Activated T-cell treated with anti-CD3 and anti-CD28 coated beads, Interleukin-2, amount 50 U/mL, for 48 hours (primary cell): ENCODE measurements at places on chromosomes 6 and 20.

DNA sequence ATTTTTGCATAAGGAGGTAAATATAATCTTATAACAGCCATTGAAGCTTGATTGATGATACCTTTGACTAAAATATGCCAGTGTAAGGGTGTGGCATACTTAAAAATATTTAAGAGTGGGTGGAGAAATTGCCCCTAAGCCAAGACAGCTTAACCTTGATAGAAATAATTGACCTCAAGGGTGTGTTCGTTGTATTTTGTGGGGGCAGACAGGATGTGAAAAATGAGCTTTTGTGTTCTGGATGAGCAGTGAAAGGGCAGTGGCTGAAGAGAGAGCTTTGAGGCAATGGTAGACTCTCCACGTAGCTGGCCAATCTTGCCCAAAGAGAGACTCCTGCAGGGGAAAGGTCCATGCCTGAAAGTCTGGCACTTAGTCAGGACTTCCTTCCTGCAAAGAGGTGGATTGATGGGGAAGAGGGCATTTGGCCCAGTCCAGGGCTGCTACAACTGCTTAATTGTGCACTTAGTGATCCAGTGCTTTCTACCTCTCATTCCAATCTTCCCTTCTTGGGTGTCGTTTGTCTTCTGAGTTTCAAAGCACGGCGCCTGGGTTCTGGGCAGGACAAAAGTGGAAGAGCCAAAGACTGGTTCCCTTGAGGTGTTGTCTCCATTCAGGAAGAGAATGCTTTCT, 15.6 kb upstream of the CD109 start:
- DNase-seq = no peak

- DNase-seq = no peak
Observed at GRCh38 chr6:133608620-133609019, 280.3 kb upstream of the TCF21 start.

DNA sequence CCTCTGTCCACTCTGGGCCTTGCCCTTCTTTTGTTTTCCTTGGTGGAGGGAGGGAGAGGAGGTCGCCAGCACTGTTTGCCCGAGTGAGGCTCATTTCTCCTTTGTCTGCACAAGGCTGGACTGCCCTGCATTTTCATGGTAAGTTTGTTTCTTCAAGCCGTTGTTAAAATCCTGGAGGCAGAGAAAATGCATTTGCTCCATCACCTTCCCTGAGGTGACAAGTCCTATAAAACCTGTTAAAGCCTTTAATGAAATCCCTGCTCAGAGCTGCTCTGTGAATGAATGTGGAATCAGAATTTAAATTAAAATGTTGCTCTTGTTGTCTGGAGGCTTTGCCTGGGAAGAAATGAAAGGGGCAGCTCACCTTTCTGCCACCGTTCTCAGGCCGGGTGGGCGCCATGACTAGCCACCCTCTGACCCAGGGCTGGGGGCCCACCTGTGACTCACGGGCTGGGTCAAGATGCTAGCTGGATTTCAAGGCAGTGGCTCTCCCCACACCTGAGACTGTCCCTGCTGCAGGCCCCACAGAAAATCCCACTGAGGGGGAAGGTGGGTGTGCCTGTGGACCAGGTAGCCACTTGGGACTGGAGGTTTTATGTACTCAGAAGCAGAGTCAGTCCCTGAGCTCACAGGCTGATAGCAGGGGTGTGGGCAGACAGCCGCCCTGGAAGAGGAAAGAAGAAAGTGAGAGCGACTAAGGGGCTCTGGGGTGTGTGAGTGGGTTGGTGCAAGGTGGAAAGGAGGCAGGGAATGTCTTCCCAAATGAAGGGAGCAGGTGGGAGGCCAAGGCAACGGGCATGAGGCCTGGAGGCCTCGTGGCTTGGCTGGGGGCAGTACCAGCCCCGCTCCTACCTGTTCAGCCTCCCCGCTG, 24.0 kb upstream of the MYT1 start:
- no peak for DNase-seq

- no peak for DNase-seq
Observed at GRCh38 chr20:53916173-53916512, 154.3 kb downstream of the BCAS1 start.

DNA sequence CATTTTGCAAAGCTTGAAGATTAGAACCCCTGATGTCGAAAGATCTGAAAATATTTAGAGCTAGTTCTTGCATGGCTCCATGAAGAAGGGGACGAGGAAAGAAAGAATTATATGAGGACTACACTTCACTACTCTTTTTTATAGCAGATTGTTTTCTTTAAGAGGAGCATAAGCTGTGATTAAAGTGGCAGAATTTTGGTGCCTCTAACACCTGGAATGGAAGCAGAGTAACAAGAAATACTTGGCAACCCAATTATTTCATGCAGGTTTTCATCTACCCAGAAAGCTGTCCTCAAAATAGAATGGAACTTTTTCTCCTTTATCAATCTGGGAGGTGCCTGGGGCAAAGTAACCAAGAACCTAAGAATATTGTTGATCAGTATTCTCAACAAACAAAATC, 4.0 kb downstream of the METTL24 start:
- no peak for DNase-seq

GRCh38 chr20:55586610-55587009, 418.7 kb downstream of the CBLN4 start:
- DNase-seq = no peak

- DNase-seq = no peak
Observed at GRCh38 chr6:1103945-1104623, 207.8 kb upstream of the FOXQ1 start.

GRCh38 chr20:48697845-48698491, 129.8 kb downstream of the PREX1 start:
- no peak for DNase-seq

DNA sequence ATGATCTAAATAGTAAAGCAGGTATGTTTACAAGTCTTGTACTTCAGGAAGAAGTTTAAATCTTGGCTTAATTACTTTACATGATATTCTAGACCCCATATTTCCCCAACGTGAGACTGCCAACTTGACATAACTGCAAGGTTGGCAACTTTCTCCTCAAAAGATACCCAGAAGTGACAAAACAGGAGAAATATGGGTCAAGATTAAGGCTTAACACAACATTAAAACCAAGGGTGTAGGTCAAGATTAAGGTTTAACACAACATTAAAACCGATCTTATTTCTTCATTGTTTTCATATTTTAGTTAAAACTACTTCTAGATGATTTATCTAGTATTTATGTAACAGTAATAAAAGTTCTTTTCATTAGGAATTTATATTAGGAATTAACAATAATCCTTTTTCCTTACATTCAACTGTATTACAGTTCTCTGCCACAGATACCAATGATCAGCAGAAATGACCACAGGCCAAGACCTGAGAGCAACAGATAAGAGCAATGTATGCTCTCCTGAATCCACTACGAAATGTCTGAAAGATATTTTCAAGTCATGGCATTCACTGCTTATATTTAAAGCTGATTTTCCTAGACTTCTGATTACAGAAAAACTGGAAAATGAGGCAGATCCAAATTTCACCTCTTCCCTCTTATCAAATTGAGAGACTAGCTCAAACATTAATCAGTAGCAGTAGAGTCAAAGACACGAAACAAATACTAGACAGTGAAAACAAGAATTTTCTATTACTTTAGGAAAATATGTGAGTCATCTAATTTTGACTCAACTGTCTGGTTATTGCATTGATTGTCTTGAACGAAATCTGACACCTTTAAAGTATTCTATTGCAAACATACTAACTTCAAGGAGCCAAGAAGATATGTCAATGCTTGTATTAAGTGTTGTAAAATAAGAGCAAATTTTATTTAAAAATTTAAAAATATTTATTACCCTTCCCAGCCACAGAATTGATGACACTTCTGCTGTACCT, 72.3 kb downstream of the RNGTT start:
- no peak for DNase-seq

- no peak for DNase-seq
Observed at GRCh38 chr20:10236540-10237533, 18.2 kb downstream of the SNAP25 start.

DNA sequence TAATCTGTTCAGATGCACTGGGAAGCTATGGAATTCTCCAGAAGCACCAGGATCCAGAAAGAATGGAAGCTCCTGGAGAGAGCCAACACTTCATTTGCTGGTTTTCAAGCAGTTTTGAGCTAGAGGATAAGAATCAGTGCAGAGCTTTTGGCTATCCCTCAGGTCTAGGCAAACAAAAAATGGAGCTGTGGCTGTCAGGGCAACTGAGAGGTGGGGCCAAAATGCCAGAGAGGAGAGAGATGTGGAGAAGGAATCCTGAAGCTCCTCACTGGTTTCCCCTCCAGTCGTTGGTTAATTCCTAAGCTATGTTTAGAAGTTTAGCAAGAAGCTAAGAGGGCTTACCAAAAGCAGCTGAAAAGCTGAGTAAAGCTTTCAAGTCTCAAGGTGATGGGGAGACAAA, 294.2 kb upstream of the JARID2 start:
- DNase-seq = no peak

DNA sequence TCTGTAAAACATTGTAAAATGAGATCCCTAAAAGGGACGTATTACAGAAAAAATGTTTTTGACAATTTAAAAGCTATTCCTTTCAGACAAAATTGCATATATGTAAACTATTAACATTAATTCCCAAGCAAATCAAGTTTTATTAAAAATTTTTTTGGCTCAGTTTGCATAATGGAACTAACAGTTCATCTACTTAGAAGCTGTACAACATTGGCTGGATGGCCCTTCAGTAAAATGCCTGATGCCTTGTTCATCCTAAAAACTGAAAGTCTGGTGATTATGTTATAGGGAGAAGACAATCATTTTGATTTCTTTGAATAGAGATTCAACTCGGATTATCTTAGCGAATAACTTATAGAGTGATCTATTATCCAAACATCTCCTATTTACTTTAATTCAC, 52.8 kb downstream of the ADGRG6 start:
- DNase-seq = no peak

GRCh38 chr6:133983099-133983939, 30.3 kb downstream of the TBPL1 start:
- peak; percentile 60 for DNase-seq

- no peak for DNase-seq
Observed at GRCh38 chr6:39231521-39232243, 2.4 kb upstream of the KCNK5 start.

DNA sequence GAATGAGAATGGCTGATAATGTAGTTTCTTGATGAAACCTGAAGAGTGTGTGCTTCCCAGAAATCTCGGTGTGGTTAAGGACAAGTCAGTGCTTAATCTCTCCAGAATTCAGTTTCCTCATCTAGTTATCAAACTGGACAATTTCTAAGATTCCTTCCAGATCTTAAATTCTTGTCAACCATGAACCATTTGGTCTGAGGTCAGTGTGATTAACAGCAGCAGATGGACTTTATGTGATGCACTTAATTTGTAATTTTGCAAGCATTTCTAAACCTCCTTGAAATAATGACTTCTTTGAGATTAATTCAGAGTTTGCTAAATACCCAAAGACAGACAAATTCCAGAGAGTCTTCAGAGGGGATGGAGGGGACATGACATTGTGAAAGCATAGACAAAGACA, 160.3 kb downstream of the KIF16B start:
- DNase-seq = no peak

DNA sequence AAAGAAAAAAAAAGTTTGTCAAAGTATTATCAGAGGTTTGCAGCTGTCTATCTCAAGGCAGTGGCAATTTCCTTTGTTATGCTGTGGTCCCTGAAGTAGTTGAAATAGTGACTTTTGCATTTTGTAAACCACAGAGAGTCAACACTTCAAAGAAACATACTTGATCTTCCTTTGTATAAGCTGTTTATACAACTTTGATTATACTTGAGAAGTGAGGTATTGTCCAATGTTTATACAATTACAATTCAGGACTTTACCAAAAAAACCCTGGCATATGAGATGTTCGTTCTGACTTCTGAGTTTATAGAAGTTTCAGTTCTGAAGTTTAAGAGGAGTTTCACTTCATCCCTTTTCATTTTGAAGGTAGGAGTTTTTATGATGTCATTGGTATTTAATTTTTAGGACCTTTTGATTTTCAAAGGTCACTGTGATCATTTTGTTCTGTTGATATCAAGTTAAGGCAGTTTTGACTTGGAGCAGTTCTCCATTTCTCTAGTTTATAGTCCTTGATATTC, 4.0 kb downstream of the STK4 start:
- DNase-seq = no peak

DNA sequence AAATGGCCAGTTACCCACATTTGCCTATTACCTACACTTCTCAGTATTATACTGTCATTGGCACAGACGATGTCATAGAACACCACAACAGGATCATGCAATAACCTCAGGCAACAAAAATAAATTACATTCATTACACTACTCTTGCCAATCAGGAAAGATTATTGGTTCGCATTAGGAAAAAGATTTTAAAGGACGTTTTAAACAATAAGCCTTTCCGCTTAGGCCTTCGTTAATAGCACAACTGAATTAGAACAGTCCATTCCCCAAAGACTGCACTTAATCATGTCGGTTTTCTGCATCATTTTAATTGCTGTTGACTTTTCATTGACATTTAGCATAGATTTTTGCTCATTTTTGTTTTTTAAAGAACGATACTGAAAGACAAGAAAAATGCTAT, 912 bp upstream of the SENP6 start:
- no peak for DNase-seq

DNA sequence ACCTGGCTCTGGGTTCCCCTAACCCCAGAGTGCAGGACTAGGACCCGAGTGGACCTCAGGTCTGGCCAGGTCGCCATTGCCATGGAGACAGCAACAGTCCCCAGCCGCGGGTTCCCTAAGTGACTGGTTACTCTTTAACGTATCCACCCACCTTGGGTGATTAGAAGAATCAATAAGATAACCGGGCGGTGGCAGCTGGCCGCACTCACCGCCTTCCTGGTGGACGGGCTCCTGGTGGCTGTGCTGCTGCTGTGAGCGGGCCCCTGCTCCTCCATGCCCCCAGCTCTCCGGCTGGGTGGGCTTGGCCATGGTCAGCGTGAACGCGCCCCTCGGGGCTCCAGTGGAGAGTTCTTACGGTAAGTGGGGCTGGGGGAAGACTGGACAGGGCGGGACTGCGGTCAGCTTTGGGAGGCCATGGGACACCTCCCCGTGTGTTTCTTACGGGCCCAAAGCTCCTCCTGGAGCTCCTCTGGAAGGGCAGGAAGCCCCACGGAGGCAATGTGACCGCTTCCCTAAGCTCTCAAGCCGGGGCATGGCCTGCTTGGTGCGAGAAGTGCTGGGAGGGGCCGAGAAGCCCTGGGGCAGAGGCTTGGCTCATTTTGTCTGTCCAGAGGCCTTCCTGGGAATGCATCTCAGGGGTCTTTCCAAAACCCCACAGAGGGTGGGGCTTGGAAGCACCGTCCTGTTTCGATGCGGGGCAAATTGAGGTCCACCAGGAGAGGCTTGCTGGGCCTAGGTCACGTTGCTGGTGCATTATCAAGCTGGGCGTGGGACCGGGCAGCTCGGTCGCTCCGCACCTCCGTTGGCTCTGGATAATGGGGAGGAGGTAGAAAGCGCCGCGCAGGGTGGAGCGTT, at the start of gene HNF4A:
Gene HNF4A, plus strand, starts transcription at position 202 of the 855 bp plus-strand sequence. Its CDS starts 106 bp downstream, at position 308.
- DNase-seq = no peak
